ENCODE measurements at places on chromosomes 1 and 21.

DNA sequence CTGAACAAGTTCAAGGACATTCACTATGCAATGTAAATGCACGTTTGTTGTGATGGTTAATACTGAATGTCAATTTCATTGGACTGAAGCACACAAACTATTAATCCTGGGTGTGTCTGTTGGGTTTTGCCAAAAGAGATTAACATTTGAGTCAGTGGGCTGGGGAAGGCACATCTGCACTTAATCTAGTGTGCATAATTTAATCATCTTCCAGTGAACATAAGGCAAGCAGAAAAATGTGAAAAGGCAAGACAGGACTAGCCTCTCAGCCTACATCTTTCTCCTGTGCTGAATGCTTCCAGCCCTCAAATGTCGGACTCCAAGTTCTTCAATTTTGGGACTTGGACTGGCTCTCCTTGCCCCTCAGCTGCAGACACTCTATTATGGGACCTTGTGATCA, 40.1 kb downstream of the PRPF38A start:
- DNase-seq = no peak

GRCh38 chr1:78722947-78723346, 73.3 kb downstream of the IFI44 start:
- no peak for DNase-seq

DNA sequence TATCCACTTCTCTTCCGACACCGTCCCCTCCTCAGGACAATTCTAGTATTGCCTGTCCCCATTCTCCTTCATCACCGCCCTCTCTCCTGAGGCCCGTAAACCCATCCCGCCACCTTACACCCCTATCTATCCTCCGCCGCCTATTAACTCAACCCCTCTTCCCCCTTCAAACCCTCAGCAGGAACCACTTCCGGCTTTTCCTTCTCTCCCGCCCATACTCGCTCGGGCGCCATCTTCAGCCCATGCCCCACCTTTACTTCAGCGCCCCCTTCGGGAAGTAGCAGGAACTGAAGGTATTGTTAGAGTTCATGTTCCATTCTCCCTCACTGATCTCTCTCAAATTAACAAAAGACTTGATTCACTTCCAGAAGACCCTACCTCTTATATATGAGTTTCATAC, 31.6 kb downstream of the VN1R5 start:
- no peak for DNase-seq

- DNase-seq = no peak
These were observed 122.7 kb downstream of the RYR2 start for GRCh38 chr1:237164406-237165352.

DNA sequence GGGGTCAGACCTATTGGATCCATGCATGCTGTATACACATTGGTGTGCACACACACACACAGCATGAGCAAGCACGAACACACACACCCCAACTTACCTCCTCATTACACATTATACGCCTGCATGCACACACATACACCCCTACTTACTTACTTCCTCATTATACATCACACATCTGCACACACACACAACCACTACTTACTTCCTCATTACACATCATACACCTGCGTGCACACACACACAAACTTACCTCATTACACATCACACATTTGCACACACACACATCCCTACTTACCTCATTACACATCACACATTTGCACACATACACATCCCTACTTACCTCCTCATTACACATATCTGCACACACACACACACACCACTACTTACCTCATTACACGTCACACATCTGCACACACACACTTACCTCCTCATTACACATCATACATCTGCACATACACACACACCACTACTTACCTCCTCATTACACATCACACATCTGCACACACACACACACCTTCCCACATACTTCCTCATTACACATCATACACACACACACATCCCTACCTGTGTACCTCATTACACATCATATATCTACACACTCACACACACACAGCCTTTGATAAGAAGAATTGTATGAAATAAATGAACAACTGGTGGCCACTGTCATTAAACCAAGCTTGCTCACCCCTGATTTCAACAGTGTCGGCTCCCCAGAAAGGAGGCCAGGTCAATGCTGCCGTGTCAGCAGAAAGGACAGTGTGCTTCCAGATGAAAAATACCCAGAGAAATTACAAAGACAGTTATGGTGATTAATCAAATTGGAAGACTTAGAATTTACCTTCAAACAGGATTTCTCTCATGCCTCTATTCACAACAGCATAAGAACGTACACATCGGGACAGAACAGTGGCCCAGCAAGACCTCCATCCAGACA, 117.8 kb downstream of the SETD4 start:
- no peak for DNase-seq

DNA sequence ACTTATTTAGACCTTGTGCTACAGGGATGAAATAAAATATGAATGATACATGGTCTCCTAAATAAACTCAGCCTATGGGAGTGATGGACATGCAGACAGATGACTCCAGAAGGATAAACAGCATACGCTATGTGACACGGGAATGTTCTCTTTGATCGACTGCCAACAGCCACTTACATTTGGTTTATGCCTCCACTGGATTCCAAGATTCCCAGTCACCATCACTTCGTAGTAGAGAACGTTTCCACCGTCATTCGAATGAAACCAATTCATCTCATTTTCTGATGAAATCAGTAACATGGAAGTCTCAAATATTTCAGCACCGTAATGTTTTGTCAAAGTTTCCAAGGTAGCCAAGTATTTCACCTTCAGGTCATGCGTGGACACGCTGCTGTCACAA, 99.7 kb downstream of the JAK1 start:
- DNase-seq = no peak

DNA sequence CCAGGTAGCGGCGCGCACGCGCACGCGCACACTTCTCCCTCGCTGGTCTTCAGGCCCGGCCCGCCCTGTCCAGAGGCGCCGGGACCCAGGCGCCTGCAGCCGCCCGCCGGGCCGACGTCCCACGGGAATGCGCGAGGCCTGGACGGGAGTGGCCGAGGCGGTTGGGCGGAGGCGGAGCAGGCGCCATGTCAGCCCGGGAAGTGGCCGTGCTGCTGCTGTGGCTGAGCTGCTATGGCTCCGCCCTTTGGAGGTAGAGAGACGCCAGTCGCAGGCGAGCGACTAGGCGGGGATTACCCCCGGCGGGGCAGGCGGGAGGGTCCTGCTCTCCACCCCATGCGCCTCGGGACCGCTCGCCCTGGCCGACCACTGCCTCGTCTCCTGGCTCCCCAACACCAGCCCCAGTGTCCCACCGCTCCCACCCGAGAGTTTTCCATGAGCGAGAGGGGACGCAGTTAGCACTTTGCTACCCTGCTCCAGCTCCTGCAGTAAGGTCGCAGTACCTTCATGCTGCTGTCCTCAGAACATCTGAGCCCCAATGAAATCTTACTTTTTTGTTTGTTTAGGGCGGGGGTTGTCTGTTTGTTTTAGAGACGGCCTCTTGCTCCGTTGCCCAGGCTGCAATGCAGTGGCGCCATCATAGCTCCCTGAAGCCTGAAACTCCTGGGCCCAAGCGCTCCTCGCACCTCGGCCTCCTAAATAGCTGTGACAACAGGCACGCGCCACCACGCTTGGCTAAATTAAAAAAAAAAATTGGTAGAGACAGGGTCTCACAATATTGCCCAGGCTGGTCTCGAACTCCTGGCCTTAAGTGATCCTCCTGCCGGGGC, at the start of gene CATSPERE:
CATSPERE (plus strand) TSS at position 29 of the 827 bp plus-strand sequence; CDS start at position 186, 157 bp downstream.
- DNase-seq = peak; percentile 81

- DNase-seq = no peak
These were observed 30.6 kb downstream of the KANK4 start for GRCh38 chr1:62288662-62289061.

DNA sequence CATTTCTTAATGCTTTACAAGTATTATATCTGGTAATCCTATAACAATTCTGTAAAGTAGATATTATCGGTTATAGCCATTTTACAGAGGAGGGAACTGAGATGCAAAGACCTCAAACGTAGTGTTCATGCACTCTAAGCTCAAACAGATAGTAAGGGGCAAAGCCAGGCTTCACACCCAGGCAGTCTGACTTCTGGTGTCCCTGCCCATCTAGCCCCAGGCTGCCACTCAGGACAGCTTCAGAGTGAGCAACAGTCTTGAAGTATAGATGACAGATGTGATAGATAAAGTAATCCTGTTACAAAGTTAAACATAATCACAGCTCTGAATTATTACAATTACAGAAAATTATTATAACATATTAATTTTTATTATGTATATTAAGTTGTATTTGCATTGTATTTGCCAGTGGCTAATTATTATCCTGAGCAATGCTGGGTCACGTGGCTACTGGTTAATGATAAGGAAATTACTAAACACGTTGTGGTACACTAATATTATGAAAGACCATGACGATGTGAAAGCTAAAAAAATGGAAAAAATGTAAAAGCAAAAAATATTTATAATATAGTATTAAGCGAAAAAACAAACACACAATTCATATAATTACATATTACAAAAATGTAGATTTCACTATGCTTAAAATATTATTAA, 6.1 kb upstream of the TRAF3IP3 start:
- no peak for DNase-seq

- no peak for DNase-seq
These were observed 301.8 kb upstream of the NRIP1 start for GRCh38 chr21:15366555-15366954.
